NCI-H1092 (cell line): ENCODE measurements at places on chromosomes 6 and 20.

GRCh38 chr20:13995086-13995665 is at the start of gene MACROD2:
Gene MACROD2 (plus strand): TSS chr20:13995516.
- peak; percentile 92 for DNase-seq

- DNase-seq, result no peak
These were observed 22.7 kb upstream of the RNF24 start for GRCh38 chr20:4038047-4038459.

DNA sequence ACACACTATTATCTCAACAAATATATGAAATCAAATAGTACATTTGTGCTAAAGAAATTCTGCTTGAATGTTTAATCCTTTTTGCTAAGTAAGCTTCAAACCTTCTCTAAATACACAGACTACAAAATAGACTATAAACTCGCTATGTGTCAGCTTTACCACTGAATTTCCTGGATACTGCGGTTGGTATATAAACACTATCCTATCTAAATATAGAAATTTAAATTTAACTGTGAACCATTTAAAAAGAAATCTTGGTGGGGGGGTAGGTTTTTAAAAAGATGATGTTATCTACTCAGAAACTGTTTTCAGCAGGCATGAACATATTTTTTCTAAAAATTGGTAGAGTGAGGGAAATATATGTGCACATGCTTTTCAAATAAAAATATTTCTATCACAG is 306.5 kb upstream of the RUNX2 start:
- DNase-seq, result no peak

DNA sequence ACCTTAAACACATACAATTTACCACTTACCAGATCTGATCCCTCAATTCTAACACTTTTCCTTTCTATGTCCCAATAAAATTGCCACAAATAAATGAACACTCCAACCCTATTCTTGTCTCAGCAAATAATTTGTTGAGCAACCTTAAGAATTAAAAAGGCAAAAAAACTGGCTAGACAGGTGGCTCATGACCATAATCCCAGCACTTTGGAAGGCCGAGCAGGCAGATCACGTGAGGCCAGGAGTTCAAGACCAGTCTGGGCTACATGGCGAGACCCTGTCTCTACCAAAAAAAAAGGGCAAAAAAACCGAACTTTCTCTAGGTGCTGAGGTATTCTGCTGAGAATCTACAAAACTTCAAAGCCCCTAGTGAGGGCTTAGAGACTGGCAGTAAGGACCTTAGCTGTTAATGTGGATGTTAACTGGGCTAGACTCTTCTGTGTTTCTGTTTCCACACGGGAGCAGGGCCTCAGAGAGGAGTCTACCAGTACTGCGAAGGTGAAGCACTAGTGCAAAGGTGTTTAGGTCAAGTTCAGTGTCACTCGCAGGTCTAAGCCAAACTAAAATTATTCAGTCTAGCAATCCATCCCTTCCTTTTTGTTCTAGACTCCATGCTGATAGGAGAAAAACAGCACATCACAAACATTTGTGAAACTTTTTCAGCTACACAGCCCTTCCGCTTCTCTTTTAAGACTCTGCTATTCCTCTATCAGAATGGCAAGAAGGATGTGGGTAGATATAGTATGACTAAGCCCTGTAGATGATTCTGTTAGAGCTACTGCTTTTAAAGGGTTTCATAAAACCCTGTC is 2.6 kb downstream of the FASTKD5 start:
- DNase-seq, result no peak

DNA sequence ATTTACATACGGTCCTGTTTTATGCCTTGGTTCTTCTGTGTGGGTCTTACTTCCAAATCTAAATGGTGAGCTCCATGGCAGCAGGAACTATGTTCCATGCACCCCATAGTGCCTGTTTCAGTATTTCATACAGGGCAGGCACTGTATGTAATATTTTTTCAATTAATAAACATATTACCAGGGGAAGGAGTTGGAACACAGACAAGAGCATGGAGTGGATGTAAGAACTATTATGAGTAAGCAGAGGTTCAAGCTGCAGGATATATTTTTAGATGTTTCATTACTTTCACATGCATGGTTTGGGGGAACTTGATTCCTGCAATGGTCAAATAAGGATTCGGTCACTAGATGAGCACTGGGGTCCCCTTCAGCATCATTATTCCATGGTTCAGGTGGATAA is 108.3 kb downstream of the KIF13A start:
- no peak for DNase-seq

- no peak for DNase-seq
These were observed 68.0 kb downstream of the CYP39A1 start for GRCh38 chr6:46584586-46584985.

GRCh38 chr20:5000263-5001173 is 792 bp downstream of the SLC23A2 start:
- no peak for DNase-seq

DNA sequence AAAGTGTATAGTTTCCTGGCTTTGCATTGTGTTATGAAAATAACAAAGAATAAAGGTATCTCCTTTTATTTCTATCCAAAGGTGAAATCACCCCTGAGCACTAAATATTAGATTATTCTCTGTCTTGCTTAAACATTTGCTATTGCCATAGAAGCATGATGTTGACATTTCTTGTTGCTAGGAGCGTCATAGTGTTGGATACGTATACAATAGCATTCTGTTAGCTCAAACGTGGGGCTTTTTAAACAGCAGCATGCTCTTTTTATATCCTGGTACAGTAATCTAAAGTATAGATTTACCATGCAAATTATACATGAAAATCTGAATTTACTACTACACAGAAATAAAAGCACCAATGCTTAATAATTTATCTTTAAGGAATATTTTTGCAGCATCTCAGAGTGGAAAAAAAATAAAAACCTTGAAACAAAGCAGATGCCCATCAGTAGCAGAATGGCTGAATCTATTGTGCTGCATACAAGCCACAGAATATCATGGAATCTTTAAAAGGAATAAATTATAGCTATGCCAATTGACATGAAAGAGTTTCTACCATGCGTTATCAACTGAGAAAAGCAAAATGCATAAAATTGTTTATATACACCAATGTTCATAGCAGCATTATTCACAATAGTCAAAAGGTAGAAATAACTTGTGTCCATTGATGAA is 9.6 kb upstream of the HSF2 start:
- DNase-seq, result peak; percentile 19

DNA sequence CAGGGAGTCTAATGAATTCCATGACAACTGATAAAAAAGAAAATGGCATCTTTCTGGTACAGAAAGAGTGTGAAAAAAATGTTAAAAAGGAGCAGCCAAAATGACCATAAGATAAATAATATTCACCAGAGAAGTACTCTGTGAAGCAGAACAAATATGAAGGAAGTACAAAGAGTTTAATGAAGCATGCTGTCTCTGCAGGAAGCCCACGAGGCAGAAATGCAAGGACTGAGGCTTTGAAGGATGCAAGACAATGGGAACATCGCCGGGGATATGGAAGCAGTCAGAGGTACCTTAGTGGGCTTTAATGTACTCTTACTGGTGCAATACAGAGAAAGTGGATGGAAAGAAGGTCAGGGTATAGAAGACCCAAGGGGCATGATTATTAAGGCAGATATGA is 50.7 kb downstream of the NOX3 start:
- no peak for DNase-seq

- no peak for DNase-seq
These were observed 58.9 kb upstream of the GATA5 start for GRCh38 chr20:62534526-62535221.

DNA sequence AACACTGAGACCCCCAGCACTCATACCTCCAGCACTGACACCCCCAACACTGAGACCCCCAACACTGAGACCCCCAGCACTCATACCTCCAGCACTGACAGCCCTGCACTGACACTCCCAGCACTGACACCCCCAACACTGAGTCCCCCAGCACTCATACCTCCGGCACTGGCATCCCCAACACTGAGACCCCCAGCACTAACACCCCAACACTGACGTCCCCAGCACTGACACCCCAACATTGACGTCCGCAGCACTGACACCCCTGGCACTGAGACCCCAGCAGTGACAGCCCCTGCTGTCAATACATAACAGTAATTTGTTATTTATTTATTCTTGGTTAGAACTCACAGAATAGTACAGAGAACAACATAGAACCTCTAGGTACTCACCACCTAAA is 58.0 kb downstream of the ERMARD start:
- DNase-seq, result no peak

GRCh38 chr6:25453288-25453687 is 174.1 kb downstream of the CARMIL1 start:
- DNase-seq, result no peak

GRCh38 chr6:170485159-170485558 is 67.9 kb downstream of the PSMB1 start:
- DNase-seq, result no peak

DNA sequence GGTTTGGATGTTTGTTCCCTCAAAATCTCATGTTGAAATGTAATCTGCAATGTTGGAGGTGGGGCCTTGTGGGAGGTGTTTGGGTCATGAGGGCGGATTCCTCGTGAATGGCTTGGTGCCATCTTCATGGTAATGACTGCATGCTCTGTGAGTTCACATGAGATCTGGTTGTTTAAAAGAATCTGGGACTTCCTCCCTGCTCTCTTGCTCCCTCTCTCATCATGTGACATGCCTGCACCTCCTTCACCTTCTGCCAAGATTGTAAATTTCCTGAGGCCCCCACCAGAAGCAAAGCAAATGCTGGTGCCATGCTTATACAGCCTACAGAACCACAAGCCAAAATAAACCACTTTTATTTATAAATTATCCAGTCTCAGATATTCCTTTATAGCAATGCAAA is 250.3 kb upstream of the PLN start:
- DNase-seq, result no peak

GRCh38 chr20:61353261-61354000 is 101.4 kb downstream of the CDH4 start:
- no peak for DNase-seq

- DNase-seq, result no peak
These were observed 297.4 kb downstream of the THBS2 start for GRCh38 chr6:168956141-168956838.

DNA sequence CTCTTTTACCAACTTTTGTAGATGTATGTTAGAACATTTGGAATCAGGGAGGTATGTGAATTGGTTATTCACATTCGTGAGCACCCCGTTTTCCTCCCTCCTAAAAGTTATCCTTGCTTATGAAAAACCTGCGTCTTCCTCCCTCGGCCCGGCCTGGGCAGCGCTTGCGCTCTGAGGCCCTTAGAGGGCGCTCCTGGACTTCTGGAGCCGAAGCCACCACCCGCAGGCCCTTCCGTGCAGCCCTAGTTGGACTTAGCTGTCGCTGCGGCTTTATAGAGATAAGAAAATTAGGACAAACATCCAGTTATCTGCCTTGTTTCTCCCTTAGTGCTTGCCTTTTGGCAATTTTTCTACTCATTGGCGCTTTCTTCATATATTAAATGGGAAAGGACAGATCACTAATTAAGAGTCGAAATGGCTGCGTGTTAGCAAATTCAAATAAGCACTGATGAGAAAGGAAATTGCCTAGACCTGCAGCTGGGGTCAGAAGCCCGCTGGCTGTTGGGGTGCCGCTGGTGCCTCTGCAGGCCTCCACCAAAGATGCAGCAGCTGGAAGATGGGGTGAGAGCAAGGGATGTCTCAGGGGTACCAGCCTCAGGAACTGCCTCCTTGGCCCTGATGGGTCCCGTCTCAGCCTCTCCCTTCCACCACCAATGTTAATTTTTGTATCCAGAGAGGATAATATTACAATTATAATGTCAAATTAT is 5.2 kb downstream of the FNDC1 start:
- peak; percentile 10 for DNase-seq

DNA sequence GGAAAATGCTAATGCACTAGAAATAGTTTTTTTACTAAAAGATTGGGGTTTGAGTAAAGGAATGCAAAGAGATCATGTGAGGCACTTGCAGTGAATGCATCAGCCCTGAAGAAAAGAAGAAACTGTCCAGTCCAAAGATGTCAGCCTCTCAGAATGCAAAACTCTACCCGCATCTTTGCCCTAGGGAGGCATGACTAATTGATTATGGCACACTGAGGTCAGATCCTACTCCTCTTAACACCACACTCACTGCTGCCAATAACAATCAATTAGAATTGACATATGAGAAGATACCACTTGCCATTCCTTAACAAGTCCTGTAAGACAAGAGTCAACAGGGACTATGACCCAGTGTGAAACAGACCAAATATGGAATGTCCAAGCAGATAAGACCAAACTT is 262.3 kb upstream of the PLN start:
- no peak for DNase-seq

GRCh38 chr6:16764188-16764950 is 3.1 kb upstream of the ATXN1 start:
- DNase-seq, result no peak

- DNase-seq, result no peak
These were observed 26.1 kb downstream of the CHMP4B start for GRCh38 chr20:33837096-33837830.

DNA sequence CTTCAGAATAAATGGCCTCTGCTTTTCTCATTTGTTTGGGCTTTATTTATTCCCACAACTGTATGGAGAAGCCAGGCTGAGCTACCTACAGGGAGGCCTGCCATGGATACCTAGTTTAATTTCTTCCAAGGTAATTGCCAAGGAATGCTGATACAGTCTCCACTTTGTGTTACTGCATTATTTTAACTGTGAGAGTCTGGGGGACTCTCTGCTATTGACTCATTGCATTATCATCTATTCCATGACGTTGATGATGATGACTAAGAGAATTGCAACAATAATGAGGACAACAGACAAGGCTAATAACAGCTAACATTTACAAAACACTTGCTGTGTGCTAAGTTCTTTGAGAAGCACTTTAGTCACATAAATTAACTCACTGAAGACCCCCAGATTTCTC is 88.3 kb upstream of the COL21A1 start:
- DNase-seq, result no peak

- no peak for DNase-seq
These were observed 20.6 kb upstream of the VEGFA start for GRCh38 chr6:43749461-43749860.

DNA sequence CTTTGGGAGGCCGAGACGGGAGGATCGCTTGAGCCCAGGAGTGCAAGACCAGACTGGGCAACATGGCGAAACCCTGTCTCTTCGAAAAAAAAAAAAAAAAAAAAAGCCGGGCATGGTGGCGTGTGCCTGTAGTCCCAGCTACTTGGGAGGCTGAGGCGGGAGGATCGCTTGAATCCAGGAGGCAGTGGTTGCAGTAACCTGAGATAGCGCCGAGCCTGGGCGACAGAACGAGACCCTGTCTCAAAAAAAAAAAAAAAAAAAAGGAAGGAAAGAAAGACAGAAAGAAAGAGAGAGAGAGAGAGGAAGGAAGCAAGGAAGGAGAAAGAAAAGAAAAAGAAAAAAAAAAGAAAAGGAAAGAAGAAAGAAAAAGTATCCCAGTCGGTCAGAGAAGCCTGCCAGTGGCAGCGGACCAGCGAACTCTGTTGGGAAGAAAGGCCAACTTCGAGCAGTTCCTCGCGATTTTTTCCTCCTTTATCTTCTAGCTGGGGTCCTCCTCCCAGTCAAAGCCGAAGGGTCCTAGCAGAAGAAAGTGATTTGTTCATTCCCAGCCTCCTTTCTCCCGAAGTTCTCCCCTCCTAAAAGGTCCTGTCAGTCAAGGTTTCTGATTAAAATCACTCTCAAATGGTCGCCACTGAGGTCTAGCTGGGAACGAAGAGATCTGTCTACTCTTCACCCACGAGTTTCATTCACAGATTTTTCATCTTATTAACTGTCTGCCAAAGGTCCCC is 2.4 kb upstream of the SYCP2L start:
- DNase-seq, result no peak
